ENCODE measurements at places on chromosomes 4 and X.
A peak's percentile ranks its signal among the peaks of the same experiment; 100 is the strongest.

GRCh38 chr4:152351080-152351479 is 184.8 kb downstream of the FBXW7 start:
- no peak for DNase-seq

- no peak for DNase-seq
Measured at GRCh38 chrX:47231167-47231566, 1.6 kb upstream of the USP11 start.

- no peak for DNase-seq
Measured at GRCh38 chrX:68286076-68286475, 147.2 kb downstream of the OPHN1 start.

- peak; percentile 9 for DNase-seq
Measured at GRCh38 chrX:50081282-50081889, 119.4 kb downstream of the AKAP4 start.

DNA sequence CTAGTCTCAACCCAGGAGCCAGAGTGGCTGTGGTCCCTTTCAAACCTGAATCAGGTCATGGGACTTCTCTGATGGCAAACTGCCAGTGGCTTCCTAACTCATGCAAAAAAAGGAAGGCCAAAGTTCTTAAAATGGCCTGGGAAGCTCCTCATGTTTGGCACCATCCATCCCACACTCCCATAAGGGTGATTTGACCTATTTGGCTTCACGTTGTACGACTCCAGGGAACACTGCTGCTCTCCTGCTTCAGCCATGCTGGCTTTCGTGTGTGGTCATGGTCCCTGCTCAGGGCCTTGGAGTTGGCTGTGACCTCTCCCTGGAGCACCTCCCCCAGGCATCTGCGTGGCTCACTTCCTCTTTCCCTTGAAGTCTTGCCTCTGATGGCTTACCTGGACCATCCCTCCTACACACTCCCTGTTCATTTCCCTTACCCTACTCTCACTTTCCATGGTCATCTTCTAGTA is 12.8 kb upstream of the TMSB4X start:
- no peak for DNase-seq

GRCh38 chr4:76108467-76109181 is 34.1 kb downstream of the ART3 start:
- no peak for DNase-seq

DNA sequence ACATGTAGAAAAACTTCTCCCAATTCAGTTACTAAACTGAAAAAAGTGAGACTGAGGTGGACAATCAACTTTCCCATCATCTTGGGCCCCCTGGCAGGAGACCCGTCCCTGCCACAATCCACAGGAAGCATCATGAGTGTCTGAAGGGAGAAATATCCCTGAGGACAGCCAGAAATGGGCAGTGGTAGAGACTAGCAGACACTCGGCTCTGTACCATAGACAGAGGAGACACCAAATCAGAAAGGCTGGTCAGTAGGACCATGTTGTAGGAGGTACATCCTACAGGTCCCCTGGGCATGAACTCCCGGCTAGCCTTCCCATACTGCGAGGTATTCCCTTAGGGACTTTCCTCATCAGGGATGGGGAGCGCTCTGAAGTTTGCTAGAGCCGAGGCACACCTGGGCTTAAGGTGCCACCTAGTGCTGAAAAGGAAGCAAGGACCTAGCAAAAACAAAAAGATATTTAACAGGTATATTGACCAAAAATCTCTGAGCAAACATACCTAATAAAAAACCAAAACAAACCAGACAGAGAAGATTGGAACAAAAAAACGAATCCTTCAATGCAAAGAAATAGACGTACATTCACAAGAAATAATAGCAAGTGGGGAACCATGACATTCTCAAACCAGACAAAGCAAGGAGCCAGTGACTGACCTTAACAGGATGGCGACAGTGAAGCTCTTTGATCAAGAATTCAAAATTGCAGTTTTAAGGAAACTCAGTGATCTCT is 55.6 kb downstream of the HAUS3 start:
- DNase-seq, result peak; percentile 48

DNA sequence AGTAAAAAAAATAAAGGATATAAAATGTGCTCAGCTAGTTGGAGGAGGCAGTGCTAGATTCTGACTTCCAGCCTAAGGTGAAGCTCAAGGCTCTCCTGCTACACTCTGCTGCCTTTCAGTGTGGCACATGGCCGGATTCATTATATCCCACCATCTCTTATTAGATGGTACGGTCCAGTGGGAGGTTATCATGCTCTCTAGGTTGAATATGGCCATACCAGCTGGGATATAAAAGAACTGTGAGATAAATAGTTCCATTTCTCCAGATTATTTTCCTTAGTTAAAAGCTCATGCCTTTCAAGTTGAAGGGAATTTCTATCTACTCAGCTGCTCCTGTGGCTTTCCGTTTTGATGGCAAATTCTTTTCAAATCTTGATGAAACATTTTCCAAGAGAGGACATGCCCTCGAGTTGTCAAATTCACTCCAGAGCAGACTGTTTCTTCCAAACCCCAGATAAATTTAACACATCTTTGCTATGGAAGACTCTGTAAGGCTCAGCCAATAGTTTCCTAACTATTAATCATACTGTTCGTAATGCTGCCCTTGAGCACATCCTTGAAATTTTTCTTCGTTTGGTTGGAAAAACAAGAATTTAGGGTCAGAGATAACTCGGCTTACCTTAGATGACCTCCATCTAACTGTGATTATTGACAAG is 2.2 kb upstream of the MGARP start:
- no peak for DNase-seq

- DNase-seq, result no peak
Measured at GRCh38 chr4:7862561-7863192, 77.0 kb downstream of the AFAP1 start.

DNA sequence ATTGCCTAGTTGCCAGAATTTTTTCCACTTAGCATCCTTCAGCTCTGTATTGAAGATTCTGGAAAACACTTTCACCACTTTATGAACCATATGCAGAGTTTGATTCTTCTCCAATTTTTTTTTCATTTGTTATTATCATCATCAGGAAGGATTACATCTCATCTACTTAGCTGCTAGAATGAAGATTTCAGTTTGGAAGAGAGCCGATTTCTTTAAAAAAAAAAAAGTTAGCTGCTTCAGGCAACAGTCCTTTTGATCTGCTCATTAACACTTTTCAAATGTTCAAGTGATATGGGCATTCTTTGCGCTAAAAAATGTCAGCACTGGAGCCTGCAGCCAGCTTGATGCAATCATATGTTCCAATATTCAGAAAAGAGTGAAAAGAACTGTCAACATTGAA is 76.2 kb downstream of the ANTXR2 start:
- DNase-seq, result no peak

GRCh38 chr4:119189638-119190037 is 22.9 kb upstream of the USP53 start:
- DNase-seq, result no peak

DNA sequence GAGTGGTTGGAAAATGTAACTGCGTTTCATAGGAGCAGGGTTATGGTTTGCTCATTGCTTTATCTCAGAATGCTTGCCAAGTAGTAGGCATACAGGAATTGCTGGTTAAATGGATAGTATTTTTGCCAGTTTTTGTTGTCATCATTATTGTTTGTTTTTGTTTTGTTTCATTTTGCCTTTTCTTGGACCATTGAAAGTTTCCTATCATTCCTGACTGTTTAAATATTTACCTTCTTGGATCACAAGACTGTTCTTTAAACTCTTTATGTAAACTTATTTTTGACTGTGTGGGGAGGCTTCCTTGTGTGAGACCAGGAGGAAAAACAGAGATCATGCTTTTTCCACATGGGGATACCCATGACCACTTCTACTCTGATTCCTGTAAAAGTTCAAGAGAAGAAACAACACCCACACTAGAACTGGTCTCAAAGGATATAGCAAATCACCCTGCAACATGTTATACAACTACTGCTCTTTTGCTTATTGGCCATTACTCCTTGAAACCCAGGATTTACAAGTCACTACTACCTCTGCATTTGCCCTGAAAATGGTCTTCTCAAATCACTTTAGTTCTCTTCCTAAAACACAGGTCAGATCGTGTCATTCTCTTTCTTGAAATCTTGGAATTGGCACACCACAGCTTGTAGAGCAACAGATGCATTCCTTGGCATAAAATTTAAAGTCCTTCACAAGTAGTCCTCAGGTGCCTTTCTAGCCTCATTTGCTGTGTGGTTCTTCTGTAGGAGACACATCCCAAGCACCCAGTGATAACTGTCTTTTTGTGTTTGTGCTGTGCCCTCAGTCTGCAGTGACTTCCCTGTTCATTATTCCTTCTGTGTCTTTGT is 51.3 kb downstream of the FNIP2 start:
- no peak for DNase-seq

GRCh38 chr4:134189949-134190348 is 11.6 kb downstream of the PABPC4L start:
- no peak for DNase-seq

DNA sequence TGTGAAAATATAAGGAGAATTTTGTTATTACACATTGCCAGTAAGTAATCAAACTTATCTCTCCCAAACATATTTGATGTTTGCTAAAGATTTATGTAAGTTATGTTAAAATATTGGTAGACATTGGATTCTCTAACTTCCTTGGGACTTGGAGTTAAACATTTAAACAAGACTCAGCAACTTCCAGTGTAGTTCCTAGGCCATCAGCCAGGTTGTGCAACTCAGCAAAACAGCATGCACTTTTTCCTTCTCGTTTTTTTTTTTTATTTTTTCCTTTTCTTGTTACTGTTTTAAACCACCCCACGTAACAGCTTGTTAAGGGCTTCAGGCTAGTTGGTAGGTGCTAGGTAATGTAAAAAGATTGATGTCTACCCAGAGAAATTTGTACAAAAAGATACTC is 510.4 kb downstream of the ANKRD50 start:
- no peak for DNase-seq

DNA sequence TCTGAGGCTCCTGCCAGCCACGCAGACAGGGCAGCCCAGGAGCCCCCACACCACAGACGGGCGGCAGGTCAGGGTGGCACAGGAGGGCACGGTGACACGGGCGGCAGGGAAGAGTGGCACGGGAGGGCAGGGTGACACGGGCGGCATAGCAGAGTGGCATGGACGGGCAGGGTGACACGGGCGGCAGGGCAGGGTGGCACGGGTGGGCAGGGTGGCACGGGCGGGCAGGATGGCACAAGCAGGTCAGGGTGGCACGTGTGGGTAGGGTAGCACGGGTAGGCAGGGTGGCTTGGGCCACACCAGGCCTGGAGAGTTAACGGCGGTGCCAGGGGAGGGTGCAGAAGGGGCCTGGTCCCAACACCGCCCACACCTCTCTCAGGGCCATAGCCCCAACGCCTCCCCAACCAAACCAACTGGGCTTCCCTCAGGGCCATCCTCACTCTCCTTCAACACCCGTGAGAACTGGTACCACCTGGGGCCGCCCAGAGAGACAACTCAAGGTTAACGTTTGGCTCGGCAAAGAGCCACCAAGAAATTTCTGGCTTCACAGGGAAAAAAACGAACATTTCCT is 3.4 kb downstream of the CTBP1 start:
- DNase-seq, result no peak

DNA sequence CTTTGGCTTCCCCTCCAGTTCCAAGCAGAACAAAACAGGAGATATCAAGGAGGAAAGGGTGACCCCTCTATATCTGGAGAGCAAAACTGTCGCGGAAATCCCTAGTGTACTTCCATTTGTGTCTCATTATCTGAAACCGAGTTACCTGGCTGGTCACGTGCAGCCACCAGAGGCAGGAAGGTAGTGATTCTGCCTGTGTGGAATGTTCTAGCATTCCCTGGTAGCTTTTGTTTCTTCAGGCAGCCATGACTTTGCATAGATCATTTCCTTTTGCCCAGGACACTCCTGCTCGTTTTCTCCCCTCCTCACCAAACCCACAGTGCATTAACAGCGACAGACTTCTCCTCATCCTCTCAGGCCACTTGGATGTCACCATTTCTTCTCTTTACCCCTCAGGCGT is 107.9 kb downstream of the PTTG2 start:
- DNase-seq, result no peak

GRCh38 chr4:12580787-12581186 is 903.4 kb downstream of the RAB28 start:
- no peak for DNase-seq

DNA sequence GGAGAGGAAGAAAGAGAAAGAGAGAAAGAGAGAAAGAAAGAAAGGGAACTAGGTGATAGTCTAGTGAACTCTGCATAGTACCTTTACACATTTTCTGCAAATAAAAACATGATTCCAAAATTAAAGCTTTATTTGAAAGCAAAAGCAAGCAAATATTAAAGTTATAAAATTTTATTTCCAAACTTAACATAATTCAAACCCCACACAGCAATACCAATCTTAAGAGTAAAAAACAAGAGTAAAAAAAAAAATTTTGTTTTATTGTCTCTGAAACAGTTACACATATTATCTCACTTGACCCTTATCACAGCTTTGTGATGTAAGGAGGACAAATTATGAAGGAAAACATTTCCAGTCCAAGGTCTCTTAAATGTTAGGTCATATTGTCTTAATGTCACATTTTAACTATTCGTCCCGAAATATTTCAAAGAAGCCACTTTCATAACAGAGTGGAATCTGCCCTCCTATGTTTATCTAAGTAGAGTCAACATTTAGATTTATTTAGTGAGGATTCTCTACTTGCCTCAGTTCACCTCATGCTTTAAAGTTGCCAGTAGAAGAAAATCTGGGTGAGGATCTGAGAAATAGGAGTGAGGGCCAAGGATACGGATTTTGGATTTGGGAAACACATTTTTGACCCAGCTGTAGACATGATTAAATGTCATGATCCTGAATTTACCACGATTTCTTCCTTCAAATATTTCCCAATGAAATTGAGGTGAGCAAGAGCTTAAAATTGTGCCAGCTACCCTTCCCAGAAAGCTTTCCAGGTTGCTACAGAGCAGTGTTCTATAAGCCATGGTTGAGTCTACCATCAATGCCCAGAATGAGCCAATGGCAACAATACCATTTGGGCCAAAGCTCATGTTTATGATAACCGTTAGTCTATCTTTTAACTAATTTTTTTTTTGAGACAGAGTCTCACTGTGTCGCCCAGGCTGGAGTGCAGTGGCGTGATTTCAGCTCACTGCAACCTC is 7.5 kb upstream of the FGA start:
- no peak for DNase-seq

DNA sequence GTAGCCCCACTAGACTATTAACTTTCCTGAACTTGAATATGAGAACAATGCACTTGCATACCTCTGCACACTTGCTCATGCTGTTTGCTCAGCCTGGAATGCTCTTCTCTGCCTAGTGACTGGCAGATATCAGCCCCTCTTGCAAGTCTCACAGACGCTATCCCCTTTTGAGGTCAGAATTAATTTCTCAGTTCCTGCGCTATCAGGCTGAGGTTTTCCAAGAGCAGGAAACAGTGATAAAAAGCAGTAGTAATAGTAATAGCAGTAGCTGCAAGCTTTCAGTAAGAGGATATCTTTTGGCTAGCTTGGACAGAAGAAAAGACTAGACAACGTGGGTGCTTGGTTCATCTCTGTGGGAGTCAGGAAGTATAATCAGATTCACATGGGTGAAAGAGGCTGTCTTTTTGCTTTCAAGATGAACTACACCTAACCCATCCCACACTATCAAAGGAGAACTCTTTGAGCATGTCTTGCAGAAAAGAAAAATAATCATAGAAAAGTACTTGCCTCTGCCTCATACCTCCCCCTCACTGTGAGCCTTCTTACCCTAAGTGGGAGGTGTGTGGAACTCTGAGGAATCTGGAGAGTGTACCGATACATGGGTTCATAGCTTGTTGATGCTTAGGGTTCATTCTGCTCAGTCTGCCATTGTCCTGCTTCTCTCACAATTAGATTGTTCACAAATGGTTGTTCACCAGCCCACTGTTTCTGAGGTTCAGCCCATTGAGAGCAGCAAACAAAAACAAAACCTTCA is 11.3 kb upstream of the DRP2 start:
- DNase-seq, result no peak

- DNase-seq, result no peak
Measured at GRCh38 chrX:17854069-17854468, 7.0 kb downstream of the RAI2 start.

GRCh38 chr4:88211473-88212252 is 53.2 kb upstream of the ABCG2 start:
- DNase-seq, result no peak
